ENCODE measurements at places on chromosomes 7 and 10.

- DNase-seq, result no peak
Measured at GRCh38 chr7:2523941-2524807, 4.6 kb downstream of the LFNG start.

GRCh38 chr7:73645643-73646174, 21.4 kb upstream of the MLXIPL start:
- DNase-seq, result no peak

DNA sequence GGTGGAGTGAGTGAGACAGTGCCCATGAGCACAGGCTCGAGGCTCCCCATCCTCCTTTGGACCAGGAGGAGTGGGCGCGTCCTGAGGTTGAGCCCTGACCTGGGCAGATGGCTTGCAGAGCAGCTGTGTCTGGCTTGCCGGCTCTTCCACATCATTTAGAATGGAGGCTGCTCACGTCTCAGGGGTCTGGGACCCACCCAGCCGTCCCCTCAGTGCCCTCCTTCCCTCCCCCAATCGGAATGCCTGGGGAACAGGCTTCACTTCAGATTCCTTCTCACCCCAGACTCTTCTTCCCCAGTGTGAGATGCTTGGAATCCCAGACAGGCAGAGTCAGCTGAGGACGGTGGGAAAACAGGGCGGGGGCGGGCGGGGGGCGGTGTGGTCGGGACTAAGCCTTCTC, 968.6 kb upstream of the ZNF722 start:
- no peak for DNase-seq

GRCh38 chr10:53331460-53331859, 558.9 kb upstream of the MBL2 start:
- no peak for DNase-seq

DNA sequence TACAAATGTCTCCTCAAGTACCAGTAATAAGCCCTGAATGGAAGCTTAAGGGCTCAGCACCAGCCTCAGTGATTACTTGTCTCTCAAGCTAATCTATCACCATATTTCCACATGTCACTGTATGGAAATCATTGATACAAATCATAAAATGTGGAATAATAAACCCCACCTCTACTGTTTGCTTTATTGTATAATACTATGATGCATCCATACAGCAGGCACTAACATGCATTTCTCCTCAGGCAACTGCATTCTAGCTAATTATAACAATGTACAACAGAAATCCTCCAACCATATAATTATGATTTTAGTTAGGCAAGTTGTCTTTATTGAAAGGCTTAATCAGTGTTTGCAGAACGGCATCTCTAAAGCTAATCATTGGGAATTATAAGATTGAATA, 26.2 kb downstream of the CRPPA start:
- no peak for DNase-seq

DNA sequence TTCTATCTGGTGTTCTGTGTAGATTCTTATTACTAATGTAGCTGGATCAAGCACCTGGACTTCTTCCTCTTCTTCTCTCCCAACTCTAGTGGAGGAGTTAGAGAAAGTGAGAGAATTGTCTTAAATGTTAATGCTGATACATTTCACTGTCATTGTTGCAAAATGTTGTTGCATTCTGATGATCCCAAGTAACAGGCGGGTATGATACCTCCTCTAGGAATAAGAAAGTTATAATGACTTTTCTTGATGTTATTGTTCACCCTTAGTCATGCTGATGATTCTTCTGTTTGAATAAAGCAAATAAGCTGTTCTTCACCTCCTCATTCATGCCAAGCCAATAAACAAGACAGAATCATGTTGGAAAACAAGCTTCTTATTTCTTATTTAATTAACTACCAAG, 9.1 kb downstream of the CHRM2 start:
- DNase-seq, result no peak

DNA sequence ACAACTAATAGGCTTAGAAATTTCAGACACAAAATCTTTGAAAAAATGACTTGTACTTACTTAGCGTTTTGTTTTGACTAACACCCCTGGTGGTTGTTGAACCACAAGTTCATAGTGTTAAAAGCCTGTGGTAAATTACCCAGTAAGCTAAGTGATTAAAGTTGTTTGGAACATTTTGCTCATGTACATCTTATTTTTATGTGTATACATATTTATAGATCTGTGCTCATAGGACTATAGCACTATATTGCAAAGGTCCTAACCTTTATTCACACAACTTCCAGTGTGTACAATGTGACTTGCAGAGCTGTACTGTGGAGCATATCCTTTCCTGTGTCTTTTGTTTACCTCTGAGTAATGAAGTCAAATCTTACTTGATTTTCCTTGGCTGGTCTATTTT, 79.6 kb downstream of the BMPR1A start:
- DNase-seq, result no peak

DNA sequence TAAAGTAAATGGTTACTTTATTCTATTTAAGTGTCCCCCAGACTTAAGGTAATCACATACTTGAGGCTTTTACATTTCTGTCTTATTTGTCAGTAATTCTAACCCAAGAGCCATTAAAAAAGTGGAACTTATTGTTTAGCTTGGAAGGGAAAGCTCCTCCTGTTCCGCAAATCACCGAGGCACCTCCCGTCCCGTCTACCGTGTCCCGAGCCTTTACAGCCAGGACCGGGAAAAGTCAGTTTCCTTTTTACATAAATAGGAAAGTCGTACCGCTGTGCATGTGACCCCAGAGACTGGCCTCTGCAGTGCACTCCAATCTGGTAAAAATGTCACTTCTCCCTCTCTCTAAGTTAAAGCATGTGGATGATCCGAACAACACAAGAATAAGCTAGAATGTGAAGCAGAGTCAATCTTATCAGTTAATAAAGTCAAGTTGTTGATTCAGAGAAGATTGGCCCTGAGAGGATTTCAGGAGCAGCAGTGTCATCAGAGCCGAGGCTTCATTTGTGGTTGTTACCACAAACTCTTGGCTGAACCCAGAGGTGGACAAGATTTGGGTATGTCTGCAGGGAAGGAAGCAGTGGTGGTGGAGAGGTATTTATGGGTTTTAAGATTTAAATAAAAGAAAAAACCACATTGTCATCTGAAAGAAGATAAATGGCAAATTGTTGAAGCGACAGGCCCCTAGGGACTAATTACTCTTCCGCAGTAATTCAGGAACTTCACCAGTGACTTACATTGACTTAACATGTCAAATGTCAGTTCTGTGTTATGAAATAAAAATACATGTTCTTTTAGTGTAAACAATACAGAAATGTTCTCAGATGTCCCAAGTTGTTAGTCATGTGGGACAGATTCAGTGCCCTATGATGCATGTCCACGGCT, 316.6 kb upstream of the ZNF32 start:
- DNase-seq, result no peak

Measured in hematopoietic multipotent progenitor cell treated with erythropoietin and hydrocortisone succinate and interleukin-3 and kit ligand, for 15 days (in vitro differentiated cells).